Activated CD4-positive, alpha-beta T cell treated with anti-CD3 and anti-CD28 coated beads, Interleukin-10, Interleukin-2, amounts not matched to agents 100 ng/mL and 50 ng/mL, durations not matched to agents 16 hours and 8 hours (primary cell): ENCODE measurements at places on chromosomes 1 and 21.

- DNase-seq, result no peak
Measured at GRCh38 chr21:45575993-45576837, 34.0 kb upstream of the SLC19A1 start.

DNA sequence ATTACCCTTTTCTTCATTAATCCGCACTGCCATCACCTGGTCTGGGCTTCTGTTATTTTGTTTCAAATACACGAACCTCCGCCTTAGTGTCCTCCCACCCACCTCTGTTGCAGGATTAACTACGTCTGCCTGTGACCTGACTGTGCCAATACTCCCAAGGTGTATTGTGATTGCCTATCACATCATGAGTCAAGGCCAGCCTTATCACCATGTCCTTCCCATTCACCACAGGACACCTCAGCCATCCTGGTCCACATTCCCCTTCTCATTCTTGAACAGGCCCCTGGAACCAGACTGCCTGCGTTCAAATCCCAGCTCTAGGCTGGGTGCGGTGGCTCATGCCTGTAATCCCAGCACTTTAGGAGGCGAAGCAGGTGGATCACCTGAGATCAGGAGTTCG lies 14.4 kb downstream of the F11R start:
- no peak for DNase-seq

- DNase-seq, result peak; percentile 80
Measured at GRCh38 chr1:229227298-229227919, 43.5 kb upstream of the RAB4A start.

GRCh38 chr1:5580926-5581325 lies 411.3 kb downstream of the NPHP4 start:
- DNase-seq, result no peak

GRCh38 chr1:27974417-27974781 lies 14.6 kb downstream of the XKR8 start:
- DNase-seq, result no peak

- no peak for DNase-seq
Measured at GRCh38 chr1:1306070-1306660, 1.6 kb downstream of the ACAP3 start.

GRCh38 chr1:41479000-41479807 lies 5.3 kb downstream of the EDN2 start:
- DNase-seq, result no peak

- peak; percentile 8 for DNase-seq
Measured at GRCh38 chr1:75908717-75909152, 23.5 kb downstream of the ASB17 start.

DNA sequence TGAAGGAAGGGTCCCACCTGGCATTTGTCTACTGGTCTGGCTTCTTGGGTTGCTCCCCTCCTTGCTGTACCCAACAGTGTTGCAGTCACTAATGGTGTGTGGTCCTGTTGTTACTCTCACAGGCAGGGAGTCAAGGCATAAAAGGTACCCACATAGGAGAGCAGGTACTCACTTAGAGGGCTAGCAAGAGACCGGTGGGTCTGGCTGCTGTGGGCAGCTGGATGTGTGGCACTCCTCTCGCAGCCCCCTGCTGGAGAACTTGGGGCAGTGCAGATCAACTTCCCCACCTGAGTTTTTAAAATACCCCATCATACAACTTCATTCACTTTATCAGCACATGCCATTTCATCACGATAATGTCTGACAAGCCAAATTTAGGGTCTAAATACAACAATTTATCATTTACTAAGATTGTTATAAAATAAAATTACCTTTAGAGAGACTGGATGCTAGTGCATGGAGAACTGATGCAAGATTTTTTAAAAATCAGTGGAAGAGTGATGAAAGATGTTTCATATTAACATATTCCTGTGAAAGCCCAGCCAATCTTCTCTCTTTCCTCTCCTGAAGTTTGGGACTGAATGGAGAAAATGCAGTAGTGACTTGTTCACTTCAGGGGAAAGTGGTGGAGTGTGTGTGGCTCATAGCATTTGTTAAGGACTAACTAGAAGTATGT lies 42.8 kb downstream of the ACP6 start:
- DNase-seq, result peak; percentile 63

DNA sequence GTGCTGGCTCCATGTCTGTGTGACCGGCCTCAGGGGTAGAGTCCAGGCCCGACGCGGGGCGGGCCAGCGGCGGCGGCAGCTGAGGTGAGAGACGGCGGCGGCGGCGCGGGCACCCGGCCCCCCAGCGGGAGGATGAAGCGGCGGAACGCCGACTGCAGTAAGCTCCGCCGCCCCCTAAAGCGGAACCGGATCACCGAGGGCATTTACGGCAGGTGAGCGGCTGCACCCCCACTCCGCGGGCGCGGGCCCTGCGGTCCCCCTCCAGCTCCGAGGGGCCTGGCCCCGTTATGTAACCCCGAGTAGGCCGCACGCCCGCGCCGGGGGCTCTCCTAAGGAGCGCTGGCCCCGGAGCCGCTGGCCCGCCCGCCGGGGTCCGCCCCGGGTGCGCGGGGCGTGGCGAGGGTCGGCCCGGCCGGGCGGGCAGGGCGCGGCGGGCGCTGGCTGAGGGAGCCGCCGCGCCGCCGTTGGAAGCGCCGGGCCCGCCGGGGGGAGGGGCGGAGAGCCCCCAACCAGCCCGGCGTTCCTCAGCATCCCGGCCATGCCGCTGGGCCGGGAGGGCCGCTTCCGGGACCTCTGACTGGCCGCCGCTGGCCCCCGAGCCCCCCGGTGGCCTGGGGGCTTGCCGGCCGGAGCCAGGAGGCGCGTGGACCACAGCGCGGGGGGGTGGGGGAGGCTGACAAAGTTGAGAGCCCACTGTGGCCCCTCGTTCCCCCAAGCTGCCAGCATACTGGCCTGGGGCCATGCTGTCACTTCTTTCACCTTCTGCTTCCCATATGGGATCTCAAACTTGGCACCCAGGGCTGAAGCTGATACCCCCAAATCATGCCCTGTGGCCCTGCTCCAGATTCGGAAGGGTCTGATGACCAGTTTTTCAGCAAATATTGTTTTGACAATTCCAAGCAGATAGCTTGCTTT lies 527 bp downstream of the MACO1 start:
- DNase-seq, result peak; percentile 11

DNA sequence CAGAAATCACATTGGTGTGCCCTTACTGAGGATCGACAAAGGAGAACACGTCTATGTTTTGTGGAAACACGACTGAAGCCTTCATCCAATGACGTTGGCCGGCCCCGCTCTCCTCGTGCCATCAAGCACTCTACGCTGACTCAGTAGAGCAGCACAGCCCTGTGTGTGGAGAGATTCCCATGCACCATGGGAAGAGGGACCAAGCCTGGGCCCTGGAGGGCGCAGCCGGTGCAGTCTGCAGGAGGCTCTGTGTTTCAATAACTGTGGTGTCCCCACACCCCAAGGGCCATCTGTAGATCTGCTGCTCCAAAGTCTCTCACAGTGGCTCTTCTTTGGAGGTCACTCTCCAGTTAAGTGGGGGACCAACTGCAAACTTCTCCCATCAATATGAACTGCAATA lies 97.4 kb downstream of the KCNJ15 start:
- DNase-seq, result no peak

DNA sequence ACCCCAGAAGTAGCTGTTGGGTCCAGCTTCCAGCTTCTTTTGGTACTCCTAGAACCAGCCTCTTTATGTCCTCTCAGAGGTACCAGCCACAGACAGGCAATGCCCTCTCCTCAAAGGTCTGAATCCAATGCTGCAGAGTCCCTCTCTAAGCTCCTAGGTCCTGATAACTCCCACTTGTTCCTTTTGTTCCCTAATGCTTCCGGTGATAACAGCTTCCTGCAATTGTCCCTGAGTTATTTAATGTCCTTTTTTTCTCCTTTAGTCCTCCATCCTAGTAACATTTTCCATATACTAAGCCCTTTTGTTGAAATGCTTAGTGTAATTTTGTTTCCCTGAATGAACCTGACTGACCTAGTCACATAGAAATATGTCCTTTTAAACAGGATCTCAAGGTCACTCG lies 201.7 kb upstream of the BEND5 start:
- no peak for DNase-seq

GRCh38 chr1:208300084-208300770 lies 56.0 kb upstream of the PLXNA2 start:
- DNase-seq, result no peak

DNA sequence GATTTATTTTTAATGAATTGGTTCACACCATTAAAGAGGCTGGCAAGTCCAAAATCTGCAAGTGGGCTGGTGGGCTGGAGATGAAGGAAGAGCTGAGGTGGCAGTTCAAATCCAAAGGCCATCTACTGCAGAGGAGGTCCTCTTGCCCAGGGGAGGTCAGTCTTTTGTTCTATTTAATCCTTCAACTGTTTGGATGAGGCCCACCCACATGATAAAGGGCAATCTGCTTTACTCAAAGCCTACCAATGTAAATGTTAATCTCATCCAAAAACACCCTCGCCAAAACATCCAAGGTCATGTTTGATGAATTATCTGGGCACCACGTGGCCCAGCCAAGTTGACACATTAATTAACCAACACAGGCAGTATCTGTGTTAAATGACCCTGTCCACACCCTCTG lies 99.0 kb downstream of the RRAGC start:
- no peak for DNase-seq

DNA sequence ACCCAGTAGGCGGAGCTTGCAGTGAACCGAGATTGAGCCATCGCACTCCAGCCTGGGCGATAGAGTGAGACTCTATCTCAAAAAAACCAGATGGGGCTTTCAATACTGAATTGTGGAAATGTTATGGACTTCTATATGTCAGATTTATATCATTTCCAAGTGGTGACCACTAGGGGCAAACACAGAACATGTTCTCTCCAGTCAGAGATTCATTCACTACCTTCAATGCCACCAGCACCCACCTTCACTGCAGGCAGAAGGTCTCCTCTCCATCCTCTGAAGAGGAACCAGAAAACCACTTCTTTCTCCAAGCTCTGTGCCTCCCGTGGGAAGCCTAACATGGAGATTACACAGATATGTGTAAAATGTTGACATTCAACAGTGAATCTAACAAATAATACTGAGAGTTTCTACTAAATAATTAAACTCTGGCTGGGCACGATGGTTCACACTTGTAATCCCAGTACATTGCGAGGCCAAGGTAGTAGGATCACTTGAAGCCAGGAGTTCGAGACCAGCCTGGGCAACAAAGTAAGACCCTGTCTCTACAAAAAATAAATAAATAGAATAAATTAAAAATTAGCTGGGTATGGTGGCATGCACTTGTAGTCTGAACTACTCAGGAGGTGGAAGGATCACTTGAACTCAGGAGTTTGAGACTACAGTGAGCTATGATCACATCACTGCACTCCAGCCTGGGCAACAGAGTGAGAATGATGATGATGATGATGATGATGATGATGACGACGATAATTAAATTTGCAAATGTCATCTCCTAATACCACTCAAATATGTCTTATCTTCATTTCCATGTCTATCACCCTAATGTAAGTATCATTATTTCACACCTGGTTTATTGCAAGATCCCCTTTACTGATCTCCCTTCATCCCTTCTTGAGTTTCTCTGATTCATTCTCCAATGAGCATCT lies 151.1 kb downstream of the ZNF281 start:
- DNase-seq, result peak; percentile 49

DNA sequence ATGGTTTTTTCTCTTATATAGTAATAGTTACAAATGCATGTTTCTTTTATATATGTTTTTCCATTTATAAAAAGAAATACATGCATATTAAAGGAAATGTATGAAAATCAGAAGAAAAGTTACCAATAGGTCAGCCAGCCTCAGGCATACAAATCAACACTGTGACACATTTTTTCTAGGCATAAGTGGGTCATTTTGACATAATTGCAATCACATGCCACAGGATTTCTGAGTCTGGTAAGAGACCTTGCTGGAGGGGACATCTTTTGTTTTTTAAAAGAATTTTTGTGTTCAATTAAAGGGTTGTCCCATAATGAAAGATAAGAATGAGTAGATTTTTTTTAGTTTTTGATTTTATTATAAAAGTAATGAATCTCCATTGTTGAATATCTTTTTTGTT lies 473.1 kb downstream of the PCP4 start:
- no peak for DNase-seq

DNA sequence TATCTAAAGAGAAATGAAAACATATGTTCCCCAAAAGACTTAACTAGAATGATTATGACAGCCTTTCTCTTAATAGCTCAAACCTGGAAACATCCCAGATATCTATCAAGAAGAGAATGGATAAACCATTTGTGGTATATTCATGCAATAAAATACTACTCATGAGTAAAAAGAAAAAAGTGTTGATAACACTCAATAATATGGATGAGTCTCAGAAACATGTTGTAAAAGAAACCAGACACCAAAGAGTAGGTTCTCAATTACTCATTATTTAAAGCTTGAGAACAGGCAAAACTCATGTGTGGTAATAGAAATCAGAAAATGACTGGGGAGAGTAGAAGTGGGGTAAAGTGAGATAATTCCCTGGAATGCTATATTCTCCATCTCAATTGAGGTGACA lies 154.1 kb downstream of the PHTF1 start:
- DNase-seq, result no peak

- no peak for DNase-seq
Measured at GRCh38 chr1:156543066-156543465, 29.3 kb downstream of the IQGAP3 start.
